ENCODE measurements at places on chromosomes 1 and 21.

DNA sequence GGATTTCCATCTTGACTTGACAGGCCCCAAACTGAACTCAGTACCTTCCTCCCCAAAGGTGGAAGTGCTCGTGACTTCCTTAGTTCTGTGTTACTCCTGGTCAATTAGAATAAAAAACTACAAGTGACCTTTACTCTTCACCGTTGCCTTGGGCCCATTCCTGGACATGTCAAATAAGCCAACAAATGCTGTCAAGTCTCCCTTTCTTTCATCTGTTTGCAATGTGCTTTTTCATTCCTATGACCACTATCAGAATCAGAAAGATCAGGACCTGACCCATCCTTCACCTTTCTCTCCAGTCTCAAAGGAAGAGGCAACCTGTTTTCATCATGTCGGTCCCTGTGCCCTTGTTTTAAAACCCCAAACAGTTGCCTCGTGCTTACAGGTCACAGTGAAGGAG is 4.9 kb upstream of the KCNJ10 start:
- DNase-seq = no peak

- no peak for DNase-seq
These were observed 25.2 kb upstream of the DUSP23 start for GRCh38 chr1:159755451-159756007.

- DNase-seq = no peak
These were observed 30.1 kb upstream of the KCNK2 start for GRCh38 chr1:215052256-215053015.

DNA sequence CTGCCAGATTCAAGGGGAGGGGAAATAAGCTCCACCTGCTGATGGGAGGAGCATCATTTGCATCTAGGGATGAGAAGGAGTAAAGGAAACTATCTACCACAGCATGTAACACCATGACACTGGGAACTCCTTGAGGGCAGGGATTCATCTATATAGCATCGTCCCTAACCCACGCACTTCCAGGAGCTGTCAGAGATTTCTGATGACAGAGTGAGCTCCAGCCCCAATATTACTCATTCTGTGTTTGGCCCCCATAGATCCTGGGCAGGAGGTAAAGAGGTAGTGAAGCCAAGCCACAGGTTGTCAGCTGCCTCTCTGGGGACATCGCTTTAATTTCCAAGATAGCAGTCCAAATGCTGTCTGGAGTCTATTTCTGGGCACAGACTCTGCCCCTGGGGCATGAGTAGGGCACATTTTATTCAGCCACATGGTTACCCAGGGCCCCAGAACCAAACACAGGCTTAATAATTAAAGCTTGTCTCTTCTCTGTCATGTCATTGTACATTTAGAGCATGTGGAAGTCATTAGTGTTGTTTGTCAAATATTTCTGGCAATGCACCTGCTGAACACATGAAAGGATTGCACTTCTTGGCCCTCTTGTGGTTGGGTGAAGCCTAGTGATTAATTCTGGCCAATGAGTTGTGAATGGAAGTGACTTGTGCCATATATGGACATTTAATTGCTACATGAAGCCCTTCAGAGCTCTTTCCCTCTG is 105.9 kb upstream of the POU3F1 start:
- no peak for DNase-seq

- DNase-seq = no peak
These were observed 80.4 kb upstream of the SPATA6 start for GRCh38 chr1:48552420-48552819.

DNA sequence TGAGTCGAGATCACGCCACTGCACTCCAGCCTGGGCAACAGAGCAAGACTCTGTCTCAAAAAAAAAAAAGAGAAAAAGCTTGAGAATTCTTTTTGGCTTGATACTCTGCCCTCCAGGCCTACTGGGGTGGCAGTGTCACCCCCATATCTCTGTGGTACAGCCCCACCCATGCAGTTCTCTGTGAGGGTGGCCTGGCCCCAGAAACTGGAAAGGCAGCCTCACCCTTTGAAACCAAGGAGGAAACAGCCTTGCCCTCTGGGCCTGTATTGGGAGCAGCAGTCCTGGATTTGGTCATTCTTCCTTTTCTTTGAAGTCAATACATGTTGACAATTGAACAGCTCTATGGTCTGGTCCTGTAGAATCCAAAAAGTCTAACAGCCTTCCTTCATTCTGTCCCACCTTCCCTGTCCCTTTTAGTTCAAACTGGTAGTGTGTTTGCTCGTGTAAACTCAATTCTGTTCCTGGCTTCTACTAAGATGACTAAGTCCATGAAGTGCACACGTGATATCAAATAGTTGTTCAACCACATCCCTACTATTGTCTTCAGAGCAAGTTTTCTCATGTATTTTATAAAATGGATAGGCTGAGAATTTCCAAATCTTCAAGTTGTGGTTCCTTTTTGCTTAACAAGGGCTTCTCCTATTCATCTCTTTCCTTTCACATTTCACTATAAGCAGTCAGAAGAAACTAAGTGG is 13.2 kb downstream of the ST7L start:
- no peak for DNase-seq

DNA sequence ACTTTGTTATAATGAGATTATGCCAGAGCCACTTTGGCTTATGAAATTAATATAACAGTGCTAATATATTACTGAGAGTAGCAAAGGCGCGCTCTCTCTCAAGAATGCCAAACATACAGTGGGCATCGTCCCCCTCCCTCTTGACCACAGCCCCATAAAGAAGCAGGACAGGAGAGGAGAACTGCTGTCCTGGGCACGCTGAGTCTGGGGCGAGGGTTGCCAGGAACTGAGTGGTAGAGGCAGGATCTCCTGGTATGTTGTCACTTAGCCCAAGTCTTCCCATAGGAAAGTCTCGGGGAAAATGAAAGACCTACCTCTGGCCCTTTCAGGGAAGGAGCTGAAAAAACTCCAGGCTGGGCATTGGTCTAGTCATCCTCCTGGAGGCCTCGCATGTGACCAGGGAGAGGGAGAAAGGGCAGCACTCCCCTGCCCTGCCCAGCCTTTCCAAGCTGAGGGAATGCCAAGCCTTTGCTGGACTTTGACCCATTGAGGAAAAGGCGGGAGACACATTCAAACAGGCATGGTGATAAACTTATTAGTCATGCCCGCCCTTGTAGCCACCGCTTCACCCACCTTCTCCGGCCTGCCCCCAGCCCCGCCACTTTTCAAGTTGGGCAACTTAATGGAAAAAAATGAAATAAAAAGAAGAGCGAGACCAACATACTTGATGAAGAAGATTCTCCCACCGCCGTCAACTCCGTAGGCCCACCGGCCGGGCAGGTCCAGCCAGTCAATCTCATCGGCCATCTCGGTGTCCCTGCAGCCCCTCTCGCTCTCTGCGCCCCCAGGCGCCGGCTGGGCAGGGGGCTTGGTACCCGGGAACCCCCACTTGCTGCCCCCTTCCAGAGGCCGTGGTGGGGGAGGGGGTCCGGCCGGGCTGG is 17.4 kb upstream of the PLEKHA6 start:
- DNase-seq = no peak

- DNase-seq = no peak
These were observed 18.0 kb downstream of the BMP8A start for GRCh38 chr1:39509360-39510009.

GRCh38 chr1:201181726-201182125 is 8.9 kb upstream of the IGFN1 start:
- no peak for DNase-seq

DNA sequence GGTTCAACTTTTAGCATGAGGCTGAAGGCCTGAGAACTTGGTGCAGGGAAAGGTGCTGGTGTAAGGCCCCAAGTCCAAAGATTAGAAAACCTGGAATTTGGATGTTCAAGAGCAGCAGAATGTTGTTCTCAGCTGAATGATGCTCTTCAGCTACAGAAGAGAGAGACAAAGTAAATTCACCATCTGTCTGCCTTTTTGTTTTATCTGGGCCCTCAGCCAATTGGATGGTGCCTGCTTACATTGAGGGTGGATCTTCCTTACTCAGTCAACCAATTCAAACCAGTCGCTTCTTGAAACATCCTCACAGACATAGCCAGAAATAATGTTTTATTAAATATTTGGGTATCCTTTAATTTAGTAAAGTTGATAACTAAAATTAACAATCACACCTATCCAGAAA is 748.2 kb upstream of the ADAMTS5 start:
- no peak for DNase-seq

- DNase-seq = no peak
These were observed 25.3 kb upstream of the ATP5PO start for GRCh38 chr21:33940881-33941245.

DNA sequence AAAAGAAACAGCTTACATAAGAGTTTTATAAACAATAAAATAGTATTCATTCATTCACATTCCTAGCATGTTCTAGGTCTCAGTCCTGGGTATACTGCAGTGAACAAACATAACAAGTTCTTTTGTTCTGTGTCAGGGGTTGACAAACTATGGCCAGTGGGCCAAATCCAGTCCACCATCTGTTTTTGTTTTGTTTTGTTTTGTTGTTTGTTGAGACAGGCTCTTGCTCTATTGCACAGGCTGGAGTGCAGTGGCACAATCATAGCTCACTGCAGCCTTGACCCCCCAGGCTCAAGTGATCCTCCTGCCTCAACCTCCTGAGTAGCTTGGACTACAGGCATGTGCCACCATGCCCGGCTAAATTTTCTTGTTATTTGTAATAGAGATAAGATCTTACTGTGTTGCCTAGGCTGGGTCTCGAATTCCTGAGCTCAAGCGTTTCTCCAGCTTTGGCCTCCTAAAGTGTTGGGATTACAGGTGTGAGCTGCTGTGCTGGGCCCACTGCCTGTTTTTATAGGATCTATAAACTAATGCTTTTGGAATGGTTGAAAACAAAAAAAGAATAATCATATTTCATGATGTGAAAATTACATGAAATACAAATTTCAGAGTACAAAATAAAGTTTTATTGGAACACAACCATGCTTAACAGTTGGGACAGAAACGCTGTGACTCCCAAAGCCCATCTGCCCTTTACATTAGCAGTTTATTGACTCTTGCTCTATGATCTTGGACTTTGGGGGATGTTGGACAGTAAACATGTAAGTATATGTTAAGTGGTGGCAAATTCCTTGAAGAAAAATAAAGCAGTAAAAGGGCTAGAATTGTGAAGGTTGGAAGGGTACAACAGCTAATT is 17.9 kb downstream of the CAPZA1 start:
- no peak for DNase-seq

DNA sequence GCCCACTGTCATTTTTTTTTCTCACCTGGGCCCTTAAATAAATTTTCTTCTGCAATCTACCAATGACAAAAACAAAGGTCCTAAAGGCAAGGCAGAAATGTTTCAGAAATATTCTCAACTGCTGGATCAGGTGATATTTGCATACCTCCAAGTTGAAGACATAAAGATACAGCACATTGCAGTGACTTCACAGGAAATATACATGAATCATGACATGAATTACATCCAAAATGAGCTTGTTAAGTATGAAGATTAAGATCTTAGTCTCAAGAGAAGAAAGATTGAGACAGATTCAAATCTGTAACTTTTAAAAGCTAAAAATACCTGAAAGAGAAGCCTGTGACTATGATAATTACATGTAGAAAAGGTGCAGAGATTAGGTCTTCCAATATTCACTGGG is 207.8 kb downstream of the SIPA1L2 start:
- no peak for DNase-seq

- no peak for DNase-seq
These were observed 540 bp downstream of the ARHGEF2 start for GRCh38 chr1:155977690-155978324.

DNA sequence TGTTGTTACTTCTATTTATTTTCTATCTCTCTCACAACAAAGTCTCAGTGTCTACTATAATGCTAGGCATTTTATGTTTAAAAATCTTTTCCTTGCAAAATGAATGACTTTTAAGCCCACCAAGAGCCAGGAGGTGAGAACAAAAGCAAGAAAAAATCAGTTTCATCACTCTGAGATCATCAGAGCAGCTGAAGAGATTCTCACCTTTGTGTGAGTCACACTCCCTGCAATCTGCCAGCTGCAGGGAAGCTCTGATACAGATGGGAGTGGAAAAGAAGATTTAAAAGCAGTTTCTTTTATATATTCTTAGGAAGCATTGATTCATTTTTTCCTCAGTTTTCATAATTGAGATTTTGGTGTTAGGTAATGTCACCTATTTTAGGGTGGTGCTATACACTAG is 107.6 kb downstream of the LHX9 start:
- no peak for DNase-seq

DNA sequence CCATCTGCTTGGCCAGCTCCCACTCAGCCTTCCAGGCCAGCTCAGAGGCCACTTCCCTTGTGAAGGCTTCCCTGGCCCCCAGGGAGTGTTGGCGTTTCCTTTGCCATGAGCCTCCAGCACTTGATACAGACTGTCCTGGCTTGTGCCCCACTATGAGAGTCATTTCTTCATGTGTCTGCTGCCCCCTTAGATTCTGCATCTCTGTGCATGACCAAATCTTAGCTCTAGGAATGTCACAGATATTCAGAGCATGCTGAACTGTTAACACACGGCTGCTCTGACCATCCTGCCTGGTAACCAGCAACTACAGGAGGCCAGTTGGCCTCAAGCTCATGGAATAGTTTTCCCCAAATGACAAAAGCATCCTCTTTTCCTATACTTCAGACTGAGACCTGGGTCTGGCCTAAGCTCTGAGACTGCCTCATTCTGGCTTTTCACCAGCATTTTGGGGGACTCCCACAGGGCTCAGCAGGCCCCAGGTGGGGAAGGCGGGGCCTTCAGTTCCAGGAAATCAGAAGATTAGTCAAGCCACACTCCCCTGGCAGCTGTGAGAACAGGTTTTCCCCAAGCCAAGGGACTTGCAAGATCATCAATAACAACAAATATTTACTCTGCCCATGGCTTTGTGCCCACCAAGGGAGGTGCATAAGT is 182.6 kb upstream of the EDN2 start:
- DNase-seq = no peak

DNA sequence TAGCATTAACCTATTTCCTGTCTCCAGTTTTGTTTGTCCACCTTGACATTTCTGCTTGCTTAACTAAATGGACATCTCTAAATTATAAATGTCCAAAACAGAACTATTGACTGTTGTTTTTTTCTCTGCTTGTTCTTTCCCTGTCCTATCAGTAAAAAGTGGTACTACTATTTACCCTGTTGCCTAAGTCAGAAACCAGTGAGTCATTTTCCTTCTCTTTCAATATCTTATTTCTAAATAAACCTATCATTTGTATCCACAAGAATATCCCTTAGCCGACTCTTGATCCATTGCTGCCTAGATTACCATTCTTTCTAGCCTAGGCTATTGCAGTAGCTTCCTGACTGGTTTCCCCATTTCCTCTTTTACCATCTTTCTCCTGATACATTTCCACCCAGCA is 22.5 kb downstream of the MIER1 start:
- no peak for DNase-seq
